ENCODE measurements at places on chromosomes 3 and 15.

DNA sequence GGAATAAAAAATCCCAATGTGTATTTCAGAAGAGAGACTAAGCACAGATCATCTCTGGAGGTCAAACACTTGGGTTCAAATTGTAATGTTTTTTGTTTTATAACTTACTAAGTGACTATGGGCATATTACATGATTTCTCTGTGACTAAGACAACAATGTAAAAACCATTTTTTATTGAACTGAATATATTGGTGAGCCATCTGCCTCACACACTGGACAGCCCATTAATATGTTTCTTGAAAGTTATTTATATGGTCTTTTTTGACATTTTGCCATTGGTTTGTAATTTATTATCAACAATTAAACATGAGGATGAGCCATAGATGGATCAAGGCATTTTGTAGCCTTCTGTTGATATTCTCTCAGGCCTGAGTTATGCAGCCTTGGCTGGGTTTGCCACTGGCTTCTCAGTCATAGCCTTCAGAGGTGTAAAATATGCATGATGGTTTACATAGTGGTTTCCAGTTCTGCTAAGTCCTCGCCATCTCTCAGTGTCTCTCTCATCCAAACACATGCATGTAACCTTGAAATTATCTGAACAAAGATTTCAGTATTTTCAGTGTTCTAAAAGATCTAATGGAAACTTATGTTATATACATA lies 997.2 kb downstream of the DIPK2A start:
- DNase-seq: no peak

GRCh38 chr3:104846270-104846669 lies 520.4 kb upstream of the ALCAM start:
- no peak for DNase-seq

- no peak for DNase-seq
These were observed 86.8 kb downstream of the FSIP1 start for GRCh38 chr15:39695793-39696192.

- no peak for DNase-seq
These were observed 45.7 kb downstream of the IDH2 start for GRCh38 chr15:90056529-90056928.

DNA sequence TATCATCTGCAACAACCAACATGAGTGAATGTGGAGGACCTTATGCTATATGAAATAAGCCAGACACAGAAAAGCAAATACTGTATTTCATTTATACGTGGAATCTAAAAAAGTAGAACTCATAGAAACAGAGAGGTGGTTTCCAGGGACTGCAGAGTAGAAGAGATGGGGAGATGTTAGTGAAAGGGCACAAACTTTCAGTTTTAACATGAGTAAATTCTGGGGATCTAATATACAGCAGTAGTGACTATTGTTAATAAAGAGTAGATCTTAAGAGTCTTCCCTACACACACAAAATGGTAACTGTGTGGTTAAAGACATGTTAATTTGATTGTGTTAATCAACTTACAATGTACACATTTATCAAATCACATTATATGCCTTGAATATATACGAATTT lies 20.9 kb upstream of the MELTF start:
- no peak for DNase-seq

GRCh38 chr3:41125258-41125657 lies 74.0 kb upstream of the CTNNB1 start:
- no peak for DNase-seq

GRCh38 chr3:195807681-195808121 lies 4.0 kb downstream of the MUC4 start:
- DNase-seq: no peak

- peak; percentile 70 for DNase-seq
These were observed 157.3 kb downstream of the ADAMTS9 start for GRCh38 chr3:64530434-64531049.

DNA sequence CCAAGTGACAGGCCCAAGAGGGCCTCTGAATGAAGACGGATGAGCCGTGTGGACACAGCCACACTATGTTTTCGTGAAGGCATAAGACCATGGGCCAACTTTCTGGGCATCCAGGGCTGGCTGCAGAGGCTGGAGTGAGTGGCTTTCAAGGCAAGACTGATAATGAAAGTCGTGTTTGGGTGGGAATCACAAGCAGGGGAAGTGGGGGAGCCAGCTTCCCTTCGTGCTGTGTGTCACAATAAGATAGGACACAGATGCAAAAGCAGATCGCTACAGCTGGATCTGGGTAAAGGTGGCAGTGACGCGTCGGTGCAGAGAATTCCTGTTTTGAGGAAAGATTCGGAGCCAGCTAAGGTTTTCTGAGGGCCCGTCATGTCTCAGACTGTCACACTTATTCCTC lies 309.8 kb upstream of the CTDSPL start:
- DNase-seq: no peak

DNA sequence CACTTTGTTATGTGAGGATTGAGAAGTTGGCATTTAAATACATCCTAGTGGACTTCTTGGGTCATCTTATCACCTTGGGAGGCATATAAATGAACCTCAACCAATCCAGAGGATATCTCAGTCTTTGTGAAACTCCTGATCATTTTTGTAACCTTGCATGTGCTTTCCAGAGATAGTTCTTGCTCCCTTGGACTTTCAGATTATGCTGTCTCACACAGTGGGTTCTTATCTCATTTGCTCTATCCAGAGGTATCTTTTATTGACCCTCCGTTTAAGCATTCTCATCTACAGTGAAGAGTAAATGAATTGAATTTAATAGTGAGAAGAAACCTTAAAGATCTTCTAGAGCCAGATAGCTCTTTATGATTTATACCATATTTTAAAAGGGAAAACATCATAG lies 10.4 kb downstream of the ARMC8 start:
- no peak for DNase-seq

DNA sequence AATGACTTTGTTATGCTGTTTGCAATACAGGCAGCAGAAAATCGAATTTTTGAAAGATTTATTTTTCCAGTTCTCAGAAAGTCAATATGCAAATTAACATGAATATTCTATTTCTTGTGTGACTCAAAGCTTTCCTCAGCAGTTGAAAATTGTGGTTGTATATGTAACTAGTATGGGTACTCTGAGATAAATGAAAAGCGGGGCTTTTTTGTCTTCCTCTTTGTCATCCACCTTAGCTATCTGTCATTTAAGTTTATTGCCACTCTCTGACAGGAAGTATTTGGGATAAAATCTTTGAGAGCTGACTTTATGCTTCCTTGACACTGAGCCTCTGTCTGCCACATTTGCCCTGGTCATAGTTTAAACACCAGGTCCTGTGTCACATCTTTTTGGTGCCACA lies 91.5 kb downstream of the ATG7 start:
- DNase-seq: no peak

DNA sequence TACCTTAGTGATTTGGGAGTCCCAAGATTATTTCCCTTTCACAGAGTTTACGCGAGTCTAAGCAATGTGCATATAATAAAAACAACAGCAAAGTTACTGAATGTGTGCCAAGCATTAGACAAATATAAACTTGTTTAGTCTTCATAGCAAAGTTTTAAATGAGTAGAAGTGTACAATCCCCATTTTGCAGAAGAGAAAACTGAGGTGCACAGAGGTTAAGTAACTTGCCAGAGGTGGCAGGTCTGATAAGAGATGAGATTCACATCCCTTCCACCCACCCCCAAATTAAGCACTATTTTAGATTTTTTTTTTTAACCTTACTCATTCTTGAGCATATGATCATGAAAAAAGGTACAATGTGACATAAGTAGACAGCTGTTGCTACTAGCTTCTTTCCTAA lies 2.2 kb upstream of the SUCLG2 start:
- DNase-seq: no peak

DNA sequence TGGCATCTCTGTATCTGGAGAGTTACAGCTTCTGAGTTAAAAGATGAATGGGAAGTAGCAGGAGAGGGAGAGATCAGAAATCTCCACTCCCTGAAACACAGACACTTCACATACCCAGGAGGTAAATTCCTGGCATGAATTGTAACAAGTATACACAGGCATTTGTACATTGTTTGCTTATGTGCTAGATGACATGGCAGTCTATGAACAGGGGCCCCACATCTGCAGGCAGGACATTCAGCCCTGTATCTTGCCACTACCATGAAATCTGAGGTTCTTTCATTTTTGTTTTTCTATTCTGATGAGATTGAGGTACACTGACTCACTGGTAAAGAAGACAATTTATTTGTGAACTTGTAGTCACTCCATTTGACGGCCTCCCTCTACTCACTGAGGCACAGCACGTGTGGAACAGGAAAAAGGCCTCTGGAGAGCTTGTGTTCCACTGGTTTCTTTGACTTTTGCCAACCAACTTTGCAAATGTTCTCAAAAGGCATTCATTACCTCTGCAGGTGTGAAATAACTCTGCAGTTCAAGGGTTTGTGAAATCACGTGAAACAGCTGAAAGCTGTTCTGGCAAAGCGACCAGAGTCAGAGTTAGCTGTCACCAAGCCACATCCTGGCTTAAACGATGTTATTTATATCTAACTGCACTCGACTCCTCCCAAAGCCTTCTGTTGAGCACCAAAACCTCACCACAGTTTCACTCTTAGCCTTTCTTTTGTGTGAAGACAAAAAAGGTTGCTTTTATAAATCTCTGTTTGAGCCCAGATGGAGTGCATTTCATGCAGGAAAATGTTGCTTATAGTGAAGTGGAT lies 401.3 kb upstream of the CFAP20DC start:
- DNase-seq: no peak

DNA sequence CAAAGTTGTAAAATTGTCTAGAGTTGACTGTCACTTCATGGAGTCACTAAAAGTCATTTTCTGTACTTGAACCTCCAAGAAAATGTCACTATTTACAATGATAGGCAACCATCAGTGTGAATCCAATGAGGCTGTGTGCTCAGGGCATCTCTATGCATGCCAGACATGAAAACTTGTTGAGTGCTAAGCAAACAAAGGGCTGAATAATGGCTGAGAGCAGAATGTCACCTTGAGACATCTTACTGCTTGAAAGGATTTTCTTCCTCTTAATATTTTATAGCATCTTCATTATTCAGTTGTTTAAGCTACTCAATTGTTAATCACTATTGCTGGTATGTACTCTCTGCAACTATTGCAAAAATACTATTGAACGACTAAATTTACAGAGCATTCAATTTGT lies 184.7 kb downstream of the PLCH1 start:
- DNase-seq: no peak

GRCh38 chr15:62769604-62770003 lies 272.9 kb upstream of the TPM1 start:
- DNase-seq: no peak

DNA sequence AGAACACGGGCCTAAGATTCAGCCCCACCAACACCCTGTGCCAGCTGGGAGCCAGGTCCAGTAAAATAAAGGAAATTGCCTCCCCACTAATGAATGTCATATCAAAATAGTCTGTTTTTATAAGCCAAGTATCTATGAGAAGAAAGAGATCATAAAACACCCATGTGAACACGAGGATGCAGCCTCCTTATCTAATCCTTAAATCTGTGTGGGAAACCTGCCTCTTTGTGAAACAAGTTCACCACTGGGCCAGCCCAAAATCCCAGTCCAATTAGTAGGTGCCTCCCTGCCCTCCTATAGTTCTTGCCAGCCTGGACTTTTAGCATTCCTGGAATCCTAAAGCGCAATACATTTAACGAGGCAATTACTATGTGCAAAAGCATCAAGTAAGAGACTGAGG lies 42.0 kb downstream of the SCAPER start:
- DNase-seq: no peak

GRCh38 chr3:98151241-98151640 lies 4.0 kb downstream of the OR5H14 start:
- DNase-seq: no peak

DNA sequence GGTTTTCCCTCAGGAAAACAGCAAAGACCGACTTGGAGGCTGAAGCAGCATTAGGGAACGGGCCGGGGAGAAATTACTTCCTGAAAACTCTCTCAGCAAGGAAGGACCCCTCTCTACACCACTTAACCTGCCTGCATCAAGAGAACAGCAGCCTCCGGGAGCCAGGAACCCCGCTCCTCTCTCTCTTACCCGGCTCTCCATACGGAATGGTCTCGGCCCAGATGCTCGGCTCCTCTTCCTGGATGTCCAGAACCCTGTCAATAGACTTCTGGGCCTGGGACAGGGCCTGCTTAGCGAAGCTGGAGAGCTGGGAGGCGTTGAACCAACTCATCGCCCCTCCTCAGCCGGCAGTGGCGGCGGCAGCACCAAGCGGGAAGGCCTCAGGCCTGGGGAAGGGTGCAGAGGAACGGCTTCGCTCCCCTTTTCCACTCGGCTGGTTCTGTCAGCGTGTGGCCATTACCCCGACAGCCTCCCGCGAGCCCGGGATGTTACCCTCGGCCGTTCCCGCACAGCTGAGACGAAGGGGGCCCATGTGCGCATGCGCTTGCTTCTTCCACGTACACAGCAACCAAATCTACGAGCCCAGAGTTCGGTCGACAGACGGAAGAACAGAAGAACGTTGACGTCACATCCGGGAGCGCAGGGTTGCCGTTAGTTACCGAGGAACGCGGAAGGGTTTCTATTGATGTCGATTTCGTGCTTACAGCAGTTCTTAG lies at the start of gene TMF1:
Gene TMF1 (minus strand): TSS at position 578 of the 716 bp plus-strand sequence. CDS start 247 bp downstream, at position 331.
- DNase-seq: peak; percentile 96

DNA sequence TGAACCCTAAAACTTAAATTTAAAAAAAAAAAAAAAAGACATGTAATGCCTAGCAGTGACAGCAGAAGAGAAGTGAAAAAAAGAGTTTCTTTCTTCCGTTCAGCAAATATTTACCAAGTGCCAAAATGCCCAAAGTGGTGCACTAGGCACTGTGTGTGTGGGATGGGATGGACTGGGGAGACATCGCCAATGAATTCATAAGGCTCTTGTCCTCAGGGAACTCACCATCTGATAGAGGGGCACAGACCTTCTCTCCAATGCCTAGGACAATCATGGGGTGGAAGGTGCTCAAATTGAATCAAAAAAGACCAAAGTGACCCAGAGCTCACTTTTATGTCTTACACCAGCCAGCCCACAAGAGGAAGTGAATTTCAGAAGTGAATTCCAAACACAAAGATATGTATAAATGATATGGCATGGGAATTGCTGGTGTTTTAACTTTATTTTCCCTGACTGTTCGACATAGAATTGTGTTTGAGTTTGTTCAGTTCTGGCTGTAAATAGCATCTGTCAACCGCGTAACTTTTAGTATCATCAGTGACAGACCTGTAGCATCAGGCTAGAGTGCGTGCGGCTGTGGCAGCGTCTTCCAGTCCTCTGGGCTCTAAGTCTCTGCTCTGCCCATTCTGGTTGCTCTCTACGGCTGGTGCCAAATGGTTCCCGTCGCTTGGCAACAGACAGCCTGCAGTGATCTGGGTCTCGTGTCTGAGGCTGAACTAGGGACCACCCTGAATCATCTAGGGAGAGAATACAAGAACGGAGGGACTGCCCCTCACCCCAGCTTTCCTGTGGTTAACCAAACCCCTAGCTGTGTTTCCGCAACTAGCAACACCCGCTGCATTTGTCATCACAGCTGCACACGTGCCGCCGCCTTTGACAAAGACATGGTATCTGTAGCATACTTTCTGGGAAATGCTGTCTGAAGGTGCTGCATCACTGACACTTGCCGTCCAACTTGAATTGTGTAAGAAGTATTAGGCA lies 154.0 kb upstream of the THBS1 start:
- no peak for DNase-seq
